Stimulated activated CD4-positive, alpha-beta T cell treated with anti-CD3 and anti-CD28 coated beads, Interleukin-15, amount 100 ng/mL, for 1 hour (primary cell): ENCODE measurements at places on chromosomes 7 and 10.

GRCh38 chr7:104679085-104679484 lies 334.9 kb upstream of the KMT2E start:
- DNase-seq, result no peak

GRCh38 chr7:24133691-24134090 lies 150.3 kb upstream of the NPY start:
- DNase-seq, result no peak

- no peak for DNase-seq
Observed at GRCh38 chr7:151386301-151387160, 23.3 kb downstream of the WDR86 start.

DNA sequence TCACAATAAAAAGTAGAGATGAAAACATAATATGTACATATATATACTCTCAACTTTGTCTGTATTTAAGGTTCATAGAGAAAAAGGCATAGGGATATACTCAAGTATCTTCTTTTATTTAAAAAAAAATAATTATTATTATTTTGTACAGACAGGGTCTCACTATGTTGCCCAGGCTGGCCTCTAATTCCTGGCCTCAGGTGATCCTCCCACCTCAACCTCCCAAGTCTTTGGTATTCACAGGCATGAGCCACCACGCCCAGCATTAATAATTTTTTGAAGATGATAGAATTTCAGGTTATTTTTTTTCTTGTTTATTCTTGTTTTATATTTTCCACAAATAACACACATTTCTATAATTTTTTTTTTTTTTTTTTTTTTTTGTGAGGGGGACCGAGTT lies 113.8 kb downstream of the PLXNA4 start:
- no peak for DNase-seq

DNA sequence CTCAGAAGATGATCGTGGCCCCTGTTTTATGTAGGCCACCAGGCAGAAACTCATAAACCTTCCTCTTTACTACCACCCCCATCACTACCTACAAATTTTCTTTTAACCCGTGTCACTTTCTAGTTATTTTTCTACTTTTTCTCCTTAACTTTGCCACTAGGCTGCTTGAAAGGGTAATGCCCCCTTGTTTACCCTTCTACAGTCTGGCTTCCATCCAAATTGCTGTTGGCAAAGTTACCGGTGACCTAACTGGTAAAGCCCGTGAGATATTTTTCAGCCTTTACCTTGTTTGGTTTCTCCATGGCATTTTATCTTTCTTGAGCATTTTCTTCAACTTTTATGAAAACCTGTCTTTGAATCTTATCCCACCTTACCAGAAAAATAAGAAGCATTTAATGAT lies 153.0 kb downstream of the WNT2 start:
- no peak for DNase-seq

GRCh38 chr10:61337741-61338140 lies 115.4 kb downstream of the TMEM26 start:
- no peak for DNase-seq

DNA sequence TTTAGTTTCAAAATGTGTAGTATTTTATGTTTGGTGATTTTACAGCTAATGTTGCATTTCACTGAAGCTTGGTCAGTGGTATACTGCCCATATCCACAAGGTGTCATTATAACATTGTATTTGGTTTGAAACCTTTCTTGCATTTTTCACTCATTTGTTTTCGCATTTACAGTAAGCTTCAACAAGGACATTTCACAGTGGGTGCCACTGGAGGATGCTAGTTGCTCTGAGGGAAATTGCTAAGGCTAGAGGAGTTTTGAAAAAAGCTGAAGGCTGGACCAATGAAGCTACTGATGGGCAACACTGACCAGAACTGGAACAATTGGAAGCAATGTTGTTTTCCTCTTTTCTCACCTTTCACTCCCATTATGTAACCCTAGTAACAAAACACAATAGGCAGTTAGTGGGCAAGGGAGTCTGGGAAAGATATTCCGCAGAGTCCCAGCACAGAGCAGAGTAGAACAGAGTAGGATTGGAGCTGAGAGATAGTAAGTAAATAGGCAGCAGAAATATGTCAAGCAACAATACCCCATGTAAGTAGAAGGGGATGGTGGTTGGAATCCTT lies 23.6 kb upstream of the SRI start:
- no peak for DNase-seq

DNA sequence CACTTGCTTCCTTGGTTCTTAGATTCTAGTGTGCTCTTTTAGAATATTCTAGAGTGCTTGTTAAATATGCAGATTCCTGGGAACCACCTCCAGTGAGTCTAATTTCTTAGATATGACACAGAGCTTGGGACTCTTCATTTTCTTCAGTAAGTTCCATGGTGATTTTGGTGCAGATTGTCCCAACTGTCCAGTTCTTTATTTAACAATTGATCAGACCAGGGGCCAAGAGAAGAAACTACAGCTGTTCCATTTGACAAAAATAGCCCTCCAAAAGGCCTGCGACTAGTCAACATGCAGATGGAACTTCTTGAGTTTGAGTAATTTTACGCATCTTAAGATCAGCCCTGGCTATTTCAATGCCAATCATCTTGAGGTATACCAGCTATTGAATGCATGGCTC lies 760.7 kb downstream of the LRMDA start:
- no peak for DNase-seq

GRCh38 chr10:88081457-88082054 lies 218.1 kb downstream of the PTEN start:
- DNase-seq, result no peak

DNA sequence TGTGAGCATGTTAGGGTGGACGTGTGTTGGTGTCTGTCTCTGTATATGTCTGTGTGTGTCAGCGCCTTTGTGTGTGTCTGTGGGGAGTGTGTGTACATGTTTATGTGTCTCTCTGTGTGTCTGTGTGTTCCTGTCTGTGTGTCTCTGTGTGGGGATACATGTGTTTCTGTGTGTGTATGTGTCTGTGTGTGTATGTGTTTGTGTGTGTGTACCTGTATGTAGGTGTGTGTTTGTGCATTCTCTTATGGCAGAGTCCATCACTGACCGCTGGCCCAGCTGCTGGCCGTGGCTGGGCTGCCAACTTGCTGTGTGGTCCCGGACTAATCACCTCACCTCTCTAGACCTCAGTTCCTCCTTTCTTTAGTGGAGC lies 54.6 kb downstream of the PALD1 start:
- no peak for DNase-seq

- no peak for DNase-seq
Observed at GRCh38 chr10:79130846-79131245, 62.1 kb downstream of the ZMIZ1 start.

GRCh38 chr7:91239171-91239604 lies 25.0 kb upstream of the FZD1 start:
- DNase-seq, result no peak

- DNase-seq, result no peak
Observed at GRCh38 chr7:41967156-41967555, 264.3 kb upstream of the INHBA start.

DNA sequence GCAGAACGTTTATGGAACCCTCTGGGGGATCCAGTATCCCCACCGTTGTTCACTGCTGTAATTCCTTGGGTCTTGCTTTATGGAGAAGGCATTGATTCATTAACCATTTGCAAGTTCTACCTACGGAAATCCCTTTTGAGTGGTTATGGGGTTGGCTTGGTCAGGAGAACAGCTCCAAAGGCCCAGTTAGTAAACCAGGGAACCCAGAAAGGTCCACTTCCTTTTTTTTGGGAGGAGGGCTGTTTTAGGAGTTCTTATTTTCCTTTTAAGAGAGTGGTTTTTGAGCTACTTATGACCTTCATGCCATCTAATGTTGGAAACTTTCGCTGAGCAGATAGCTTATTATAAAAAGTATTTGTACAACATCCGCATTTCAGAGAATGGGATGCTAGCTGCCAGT lies 1.3 kb downstream of the POR start:
- no peak for DNase-seq

DNA sequence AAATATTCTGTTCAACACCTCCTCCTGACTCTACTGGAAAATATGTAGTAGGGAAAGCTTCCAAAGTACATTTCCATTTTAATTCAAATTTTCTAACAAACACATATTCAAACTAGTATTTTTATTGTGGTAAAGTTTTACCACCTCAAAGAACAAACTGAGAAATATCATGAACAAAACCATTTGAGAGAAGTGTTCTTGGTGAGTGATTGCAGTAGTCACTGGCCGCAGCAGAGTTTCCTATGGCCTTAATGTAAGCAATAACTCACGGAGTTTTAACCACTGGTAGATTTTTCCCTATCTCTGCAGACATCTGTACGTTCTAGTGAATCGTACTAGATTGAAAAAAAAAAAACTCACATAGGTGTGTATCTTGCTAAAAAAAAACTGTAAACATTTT lies 487.0 kb upstream of the FZD8 start:
- DNase-seq, result no peak

DNA sequence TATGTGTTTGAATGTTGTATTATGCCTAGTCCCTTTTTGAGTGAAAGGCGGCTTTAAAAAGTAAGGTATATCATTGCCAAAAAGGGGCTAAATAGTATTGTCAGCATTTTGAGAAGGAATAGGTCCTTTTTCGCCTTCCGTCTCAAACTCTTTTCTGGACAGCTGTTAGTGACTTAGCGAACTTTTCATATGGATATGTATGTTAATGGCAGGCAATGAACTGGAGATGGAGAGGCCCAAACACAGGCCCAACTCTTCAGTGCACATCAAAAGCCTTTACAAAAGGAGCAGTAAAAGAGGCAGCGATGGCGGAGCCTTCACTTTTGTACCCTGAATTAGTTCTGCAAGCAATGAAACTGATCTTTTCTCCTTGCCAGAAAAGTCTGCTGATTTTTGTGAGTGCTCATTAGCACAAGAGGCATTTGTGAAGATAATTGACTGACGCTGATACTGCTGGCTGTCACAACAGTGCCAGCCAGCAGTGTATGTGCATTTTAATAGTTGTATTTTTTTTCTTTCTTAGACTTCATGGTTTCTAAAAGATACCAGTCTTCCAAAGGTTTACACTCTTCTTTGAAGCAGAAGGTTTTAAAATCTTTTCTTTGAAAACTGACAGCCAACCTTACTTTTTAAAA lies 243.7 kb upstream of the SP8 start:
- DNase-seq, result no peak

DNA sequence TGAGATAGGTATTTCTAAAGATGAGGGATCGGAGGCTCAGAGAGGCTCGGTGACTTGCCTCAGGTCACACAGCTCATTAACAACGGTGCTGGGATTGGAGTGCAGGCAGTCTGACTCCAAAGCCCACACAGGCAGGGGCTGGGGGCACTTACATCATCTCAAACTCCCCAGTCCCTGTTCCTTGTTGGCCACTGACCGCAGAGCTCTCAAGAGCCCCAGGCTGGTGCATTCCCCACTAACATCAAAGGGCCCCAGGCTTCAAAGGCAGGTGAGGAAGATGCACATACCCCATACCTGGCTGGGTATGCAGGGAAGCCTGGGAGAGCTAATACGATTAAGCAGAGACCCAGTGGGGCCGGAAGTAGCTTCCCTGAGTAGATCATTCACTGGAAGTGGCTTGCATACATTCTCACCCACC lies 13.7 kb upstream of the NODAL start:
- no peak for DNase-seq

DNA sequence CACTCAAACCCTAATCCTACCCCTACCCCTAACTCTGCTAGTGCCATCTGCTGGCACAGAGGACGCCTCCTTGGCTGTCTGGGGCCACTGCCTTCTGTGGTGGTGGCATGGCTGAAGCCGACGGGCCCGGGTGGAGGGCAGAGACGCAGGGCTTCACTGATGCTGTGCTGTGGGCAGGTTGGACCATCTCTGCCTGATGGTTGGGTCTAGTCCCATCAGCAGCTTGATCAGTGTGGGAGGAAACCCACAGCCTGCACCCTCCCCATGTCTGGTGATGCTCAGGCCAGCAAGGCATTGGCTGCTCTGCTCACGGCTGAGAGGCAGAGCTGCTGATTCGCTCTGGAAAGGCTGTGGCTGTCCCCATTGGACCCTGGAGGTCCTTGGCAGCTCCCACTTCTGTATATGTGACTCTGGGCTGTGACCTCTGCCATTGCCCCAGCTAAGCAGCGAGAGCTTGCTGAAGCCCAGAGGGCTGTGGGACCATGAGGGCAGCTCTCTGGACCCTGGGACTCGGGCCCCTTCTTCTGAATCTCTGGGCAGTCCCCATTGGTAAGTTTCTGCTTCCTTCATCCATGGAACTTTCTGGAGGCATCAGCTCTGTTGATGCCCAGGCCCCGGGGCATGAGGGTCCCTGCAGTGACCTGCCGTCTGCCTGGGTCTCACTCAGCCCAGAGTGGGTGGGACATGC lies at the start of gene SCART1:
TSS of gene SCART1 (plus strand) at position 430 of the 688 bp plus-strand sequence. CDS start at position 483, 53 bp downstream.
- no peak for DNase-seq

DNA sequence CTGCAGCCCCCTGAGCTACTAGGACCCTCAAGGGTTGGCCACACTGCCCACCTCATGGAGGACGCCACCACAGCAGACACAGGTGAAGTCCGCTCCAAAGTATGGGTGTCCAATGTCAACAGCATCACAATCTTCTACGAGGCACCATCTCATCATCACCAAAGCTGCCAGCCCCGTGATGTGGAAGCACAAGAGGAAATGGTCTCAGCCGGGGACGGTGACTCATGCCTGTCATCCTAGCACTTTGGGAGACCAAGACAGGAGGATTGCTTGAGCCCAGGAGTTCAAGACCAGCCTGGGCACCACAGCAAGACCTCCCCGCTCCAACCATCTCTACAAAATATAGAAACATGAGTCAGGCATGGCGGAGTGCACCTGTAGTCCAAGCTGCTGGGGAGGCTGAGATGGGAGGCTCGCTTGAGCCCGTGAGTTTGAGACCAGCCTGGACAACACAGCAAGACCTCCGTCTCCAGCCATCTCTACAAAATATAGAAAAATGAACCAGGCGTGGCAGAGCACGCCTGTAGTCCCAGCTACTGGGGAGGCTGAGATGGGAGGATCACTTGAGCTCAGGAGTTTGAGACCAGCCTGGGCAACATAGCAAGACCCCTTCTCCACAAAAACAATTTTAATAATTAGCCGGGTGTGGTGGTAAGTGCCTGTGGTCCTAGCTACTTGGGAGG lies 48.8 kb upstream of the MYL10 start:
- no peak for DNase-seq

DNA sequence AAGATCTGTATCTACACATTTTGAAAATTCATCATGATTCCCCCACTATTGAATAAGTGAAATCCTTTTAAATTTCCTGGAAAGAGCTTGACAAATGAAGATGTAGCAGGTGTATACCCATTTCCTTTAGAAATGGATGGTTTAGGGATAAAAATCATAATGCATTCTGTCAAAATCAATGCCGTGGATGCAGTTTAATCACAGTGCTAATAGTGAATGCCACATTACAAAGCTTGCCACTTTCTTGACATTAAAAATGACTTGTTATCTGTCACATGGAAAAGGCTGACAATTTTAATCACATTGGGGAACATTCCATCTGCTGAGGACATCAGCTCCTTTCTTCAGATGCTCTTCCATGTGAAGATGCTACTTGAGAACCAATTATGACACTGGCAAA lies 229.6 kb downstream of the GPAM start:
- no peak for DNase-seq
